Activated CD8-positive, alpha-beta memory T cell treated with anti-CD3 and anti-CD28 coated beads for 4 hours (primary cell): ENCODE measurements at places on chromosomes 16 and 17.
A peak's percentile ranks its signal among the peaks of the same experiment; 100 is the strongest.

DNA sequence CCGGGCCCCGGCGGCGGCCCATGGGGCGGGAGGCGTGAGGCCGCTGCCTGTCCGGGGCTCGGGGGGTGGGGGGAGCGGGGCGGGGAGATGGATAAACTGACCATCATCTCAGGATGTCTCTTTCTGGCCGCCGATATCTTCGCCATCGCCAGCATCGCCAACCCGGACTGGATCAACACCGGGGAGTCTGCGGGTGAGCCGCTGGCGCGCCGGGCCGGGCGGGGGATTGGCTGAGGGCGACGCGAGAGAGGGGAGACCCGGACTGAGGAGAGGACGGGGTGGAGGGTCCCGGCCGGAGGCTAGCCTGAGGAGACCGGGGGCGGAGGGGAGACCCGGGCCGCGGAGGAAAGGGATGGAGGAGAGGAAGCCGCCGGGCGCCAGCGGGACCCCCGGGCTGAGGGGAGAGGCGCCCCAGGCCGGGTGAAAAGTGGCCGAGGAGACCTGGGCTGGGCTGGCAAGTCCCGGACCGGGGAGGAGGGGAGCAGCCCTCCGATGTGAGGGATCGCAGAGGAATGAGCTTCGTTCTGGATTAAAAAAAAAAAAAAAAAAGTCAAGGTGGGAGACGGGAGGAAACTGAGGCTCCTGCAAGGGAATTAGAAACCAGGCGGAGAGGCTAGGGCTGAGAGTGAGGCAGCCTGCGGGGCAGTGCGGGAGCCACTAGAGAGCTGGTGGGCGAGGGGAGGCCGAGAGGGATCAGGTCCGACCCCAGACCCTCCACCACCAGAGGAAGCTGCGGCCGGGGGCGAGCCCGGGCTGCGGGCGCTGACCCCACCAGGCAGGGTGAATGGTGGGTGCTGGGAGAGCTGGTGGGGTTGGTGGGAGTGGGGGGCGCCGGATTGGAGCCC is 526 bp downstream of the MOSMO start:
- no peak for DNase-seq

GRCh38 chr17:59829217-59830006 is 63.3 kb downstream of the TUBD1 start:
- DNase-seq: no peak

- no peak for DNase-seq
These were observed 29.7 kb downstream of the ASIC2 start for GRCh38 chr17:33263396-33263795.

GRCh38 chr16:70689035-70689969 is 3.4 kb upstream of the MTSS2 start:
- DNase-seq: no peak

- DNase-seq: no peak
These were observed 165.4 kb downstream of the AIPL1 start for GRCh38 chr17:6269478-6269877.

GRCh38 chr16:81778861-81779535 is at the start of gene PLCG2:
Gene PLCG2, plus strand, starts transcription at chr16:81779291. Its CDS starts 6,699 bp downstream, at chr16:81785990.
- DNase-seq: peak; percentile 25

GRCh38 chr16:81275795-81276194 is 37.3 kb downstream of the BCO1 start:
- DNase-seq: no peak

DNA sequence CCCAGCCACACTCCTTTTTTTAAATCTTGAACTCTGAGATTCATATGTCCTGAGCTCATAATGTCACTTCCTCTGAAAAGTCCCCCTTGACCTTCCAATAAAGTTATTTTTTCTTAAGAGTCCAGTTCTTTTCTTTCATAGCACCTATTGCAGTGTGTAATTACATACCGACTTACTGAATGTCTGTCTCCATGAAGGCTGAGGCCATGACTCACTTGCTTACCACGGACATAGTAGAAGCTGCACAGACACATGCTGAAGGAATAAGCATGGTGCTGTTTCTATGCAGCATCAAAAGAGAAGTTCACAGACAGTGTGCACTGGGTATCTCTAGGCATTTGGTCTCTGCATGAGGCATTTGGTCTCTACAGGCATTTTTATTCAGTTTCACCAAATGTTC is 77.2 kb downstream of the C17orf67 start:
- no peak for DNase-seq

- DNase-seq: no peak
These were observed 3.6 kb downstream of the SNTB2 start for GRCh38 chr16:69190598-69190997.

- DNase-seq: no peak
These were observed 154.4 kb downstream of the FOXL1 start for GRCh38 chr16:86732621-86733295.

DNA sequence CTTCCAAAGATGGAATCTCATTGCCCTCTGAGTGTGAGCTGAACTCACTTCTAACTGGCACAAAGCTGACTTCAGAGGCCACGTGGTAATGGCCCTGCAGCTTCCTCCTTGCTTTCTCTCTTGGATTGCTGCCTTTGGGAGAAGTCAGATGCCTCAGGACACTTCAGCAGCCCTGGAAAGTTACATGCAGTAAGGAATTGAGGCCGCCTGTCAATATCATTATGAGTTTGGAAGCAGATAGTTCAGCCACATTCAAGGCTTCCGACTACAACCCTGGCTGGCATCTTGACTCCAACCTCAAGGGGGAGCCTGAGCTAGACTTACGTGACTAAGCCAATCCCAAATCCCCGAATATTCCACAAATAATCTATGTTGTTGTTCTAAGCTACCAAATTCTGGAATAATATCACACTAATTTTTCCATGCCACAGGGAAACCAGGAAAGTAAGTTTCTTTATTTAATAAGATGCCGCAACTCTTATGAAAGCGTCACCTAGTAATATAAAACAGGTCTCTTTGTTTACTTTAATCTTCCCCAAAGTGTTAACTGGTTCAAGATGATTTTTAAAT is 13.6 kb downstream of the CEP20 start:
- no peak for DNase-seq

GRCh38 chr17:49494399-49494985 is 601 bp upstream of the NGFR start:
- no peak for DNase-seq

DNA sequence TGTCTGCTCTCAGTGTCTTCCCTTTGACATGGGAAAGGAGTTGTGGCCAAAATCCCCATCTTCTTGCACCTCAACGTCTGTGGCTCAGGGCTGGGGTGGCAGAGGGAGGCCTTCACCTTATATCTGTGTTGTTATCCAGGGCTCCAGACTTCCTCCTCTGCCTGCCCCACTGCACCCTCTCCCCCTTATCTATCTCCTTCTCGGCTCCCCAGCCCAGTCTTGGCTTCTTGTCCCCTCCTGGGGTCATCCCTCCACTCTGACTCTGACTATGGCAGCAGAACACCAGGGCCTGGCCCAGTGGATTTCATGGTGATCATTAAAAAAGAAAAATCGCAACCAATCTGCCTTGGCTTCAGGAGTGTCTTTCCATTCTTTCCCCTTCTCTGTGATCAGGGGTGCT is 918 bp upstream of the MRM1 start:
- no peak for DNase-seq

DNA sequence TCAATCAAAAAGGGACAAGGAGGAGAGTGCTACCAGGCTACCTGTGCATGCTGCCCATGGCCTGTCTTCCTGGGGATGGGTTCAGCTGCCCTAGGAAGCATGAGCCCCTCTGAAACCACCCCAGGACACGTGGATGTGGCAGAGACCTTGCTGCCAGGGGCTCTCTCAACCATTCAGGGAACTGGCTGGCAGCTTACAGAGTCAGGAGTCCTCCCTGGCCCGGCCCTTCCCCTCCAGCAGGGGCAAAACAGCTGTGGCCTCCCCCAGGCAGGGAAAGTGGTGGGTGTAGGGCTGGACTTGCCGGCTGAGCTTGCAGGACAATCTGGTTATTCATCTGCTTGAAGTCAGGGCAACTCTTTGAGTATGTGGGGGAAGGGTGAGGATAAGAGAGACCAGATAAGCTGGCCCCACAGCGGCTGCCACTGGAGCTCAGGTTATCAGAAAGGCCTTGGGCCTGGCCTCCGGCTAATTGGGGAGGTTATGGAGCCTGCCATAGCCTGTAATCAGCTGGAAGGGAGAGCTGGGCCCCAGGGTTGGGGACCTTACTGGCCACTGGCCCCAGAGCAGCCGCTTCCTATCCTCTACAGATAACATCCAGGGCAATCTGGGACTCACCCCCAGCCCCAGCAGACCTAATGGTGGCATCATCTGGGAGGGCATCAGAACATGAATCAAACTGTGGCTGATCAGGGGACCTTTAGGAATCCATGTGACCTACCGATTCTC is 5.6 kb upstream of the TBX2 start:
- DNase-seq: no peak
